ENCODE measurements at places on chromosomes 13 and 19.

DNA sequence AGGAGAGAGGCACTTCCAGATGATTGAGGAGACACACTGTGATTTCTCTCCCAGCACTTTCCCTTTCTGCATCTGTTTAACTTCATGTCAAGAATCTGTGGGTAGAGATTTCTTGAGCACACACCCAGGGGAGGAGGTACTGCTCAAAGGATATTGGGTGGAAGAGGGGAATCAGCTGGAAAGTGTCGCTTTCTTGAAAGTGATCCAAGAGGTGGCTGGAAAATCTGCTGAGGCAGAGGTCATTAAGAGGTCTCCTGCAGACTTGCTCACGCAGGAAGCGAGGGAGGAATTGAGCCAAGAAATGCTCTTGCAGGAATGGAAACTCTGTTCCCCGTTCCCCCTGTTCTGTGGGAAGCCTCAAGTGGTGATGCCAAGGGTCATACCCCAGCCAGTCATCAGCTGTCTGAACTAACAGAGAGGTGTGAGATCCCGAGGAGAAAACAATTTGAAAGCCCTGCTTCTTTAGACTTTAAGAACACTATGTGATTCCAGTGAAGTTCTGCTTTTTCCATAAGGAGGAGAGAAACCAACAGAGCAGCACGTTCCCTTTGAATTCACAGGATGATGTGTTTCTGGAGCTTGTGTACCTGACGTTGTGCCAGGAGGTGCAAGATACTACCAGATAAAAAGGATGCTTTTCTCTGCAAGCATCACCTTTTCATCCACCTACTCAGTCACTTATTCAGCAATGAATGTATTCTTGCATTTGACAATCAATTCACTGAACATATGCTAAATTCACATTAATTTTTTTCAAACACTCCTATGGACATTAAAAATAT, 163.4 kb upstream of the GPR12 start:
- no peak for DNase-seq

DNA sequence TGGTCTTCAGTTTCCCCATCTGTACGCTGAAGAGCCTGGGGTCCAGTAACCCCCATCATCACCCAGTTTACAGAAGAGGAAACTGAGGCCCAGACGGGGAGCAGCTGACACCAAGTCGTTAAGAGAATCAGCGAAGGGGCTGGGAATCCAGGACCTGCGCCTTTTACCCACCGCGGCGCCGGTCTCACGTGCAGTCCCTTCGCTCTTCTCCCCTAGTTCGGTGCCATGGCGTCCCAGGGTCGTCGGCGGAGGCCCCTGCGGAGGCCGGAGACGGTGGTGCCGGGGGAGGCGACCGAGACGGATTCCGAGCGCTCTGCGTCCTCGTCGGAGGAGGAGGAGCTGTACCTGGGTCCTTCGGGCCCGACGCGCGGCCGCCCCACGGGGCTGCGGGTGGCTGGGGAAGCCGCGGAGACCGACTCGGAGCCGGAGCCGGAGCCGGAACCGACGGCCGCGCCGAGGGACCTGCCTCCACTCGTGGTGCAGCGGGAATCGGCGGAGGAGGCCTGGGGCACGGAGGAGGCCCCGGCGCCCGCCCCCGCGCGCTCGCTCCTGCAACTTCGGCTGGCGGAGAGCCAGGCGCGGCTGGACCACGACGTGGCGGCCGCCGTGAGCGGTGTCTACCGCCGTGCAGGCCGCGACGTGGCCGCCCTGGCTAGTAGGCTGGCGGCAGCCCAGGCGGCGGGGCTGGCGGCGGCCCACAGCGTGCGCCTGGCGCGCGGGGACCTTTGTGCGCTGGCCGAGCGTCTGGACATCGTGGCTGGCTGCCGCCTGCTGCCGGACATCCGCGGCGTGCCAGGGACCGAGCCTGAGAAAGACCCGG, 698 bp downstream of the BLOC1S3 start:
- peak; percentile 46 for DNase-seq

- peak; percentile 86 for DNase-seq
These were observed 5.7 kb downstream of the COMP start for GRCh38 chr19:18785179-18786124.

DNA sequence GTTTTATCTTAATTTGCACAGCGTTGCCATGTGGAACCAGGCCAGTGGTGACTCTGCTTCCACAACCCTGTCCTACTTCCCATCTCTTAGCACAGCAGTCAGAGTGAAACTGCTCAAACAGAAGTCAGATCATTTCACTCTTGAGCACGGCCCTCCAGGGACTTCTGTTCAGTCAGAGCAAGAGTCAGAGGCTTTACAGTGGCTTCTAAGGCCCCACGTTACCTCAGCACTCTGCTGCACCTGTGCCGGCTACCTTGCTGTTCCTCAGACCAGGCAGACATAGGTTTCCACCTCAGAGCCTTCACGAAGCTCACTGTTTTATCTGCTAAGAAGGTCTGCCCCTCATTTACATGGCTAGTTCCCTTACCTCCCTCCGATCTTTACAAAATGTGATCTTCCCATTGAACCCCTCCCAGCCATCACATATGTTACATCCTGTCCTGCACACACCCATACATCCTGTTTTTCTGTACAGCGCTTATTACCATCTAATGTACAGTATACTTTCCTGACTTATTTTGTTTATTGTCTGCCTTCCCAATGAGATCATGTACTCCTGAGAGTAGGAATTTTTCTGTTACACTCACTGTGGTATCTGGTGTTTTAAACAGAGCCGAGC, 41.6 kb downstream of the TM9SF2 start:
- peak; percentile 37 for DNase-seq

GRCh38 chr13:77305266-77305665, 21.6 kb downstream of the MYCBP2 start:
- DNase-seq: no peak

Data from stimulated activated naive CD8-positive, alpha-beta T cell treated with anti-CD3 and anti-CD28 coated beads, Interleukin-15, Interleukin-2, amounts not matched to agents 100 U/mL and 50 U/mL, for 24 hours (primary cell).